Amniotic epithelial cell (primary cell): ENCODE measurements at places on chromosomes 11 and 22.
A peak's percentile ranks its signal among the peaks of the same experiment; 100 is the strongest.

GRCh38 chr11:47152126-47152952, 24.3 kb downstream of the ARFGAP2 start:
- no peak for DNase-seq

DNA sequence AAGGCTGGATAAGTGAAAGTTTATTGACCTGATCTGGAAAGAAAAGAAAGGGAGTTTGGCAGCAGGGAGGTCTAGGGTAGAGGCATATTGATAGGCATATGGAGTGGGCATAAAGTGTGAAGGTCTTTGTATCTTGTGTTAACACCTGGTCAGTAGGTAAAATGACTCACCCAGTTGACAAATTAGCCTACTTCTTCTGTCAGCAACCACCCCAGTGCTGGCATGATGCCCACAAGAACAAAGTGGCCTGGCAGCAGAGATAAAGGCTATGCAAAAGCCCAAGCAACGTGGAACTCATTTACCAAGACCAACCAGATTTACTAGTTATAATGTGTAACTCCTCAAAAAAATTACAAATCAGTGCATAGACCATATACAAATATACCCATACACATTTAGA, 4.9 kb downstream of the OR10A3 start:
- no peak for DNase-seq

DNA sequence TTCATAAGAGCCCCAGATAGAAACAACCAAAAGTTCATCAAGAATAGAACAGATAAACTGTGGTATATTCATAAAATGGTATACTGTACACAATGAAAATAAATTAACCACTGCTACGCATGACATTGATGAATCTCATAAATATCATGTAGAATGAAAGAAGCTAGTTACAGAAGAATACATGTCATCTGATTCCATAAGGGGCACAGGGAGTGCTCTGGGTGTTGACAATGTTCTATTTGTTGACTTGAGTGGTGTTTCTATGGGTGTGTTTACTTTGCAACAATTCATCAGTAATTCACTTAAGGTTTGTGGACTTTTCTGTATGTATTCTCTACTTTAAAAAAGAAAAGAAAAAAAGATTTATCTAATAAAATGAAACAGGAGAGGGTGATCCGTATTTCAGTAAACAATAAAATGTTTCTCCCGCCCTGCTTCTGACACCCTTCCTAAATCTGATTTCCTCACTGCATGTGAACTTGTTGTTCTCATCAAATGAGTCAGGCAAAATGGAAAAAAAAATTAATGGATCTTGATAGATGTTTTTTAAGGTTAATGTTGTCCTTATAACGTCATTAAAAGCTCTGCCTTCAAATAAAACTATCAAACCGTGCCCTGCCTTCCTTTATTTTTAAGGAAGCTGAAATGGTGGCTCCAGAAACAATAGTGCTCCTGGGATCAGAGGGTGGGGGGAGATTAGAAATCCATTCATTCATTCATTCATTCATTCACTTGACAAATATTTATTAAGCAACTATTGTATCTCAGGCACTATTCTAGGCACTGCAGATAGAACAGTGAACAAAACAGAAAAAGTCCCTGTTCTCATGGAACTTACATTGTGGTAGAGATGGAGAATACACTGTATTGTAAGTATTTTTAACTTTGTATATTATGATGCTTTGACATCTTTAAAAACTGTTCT, 77.2 kb upstream of the CD44 start:
- no peak for DNase-seq

DNA sequence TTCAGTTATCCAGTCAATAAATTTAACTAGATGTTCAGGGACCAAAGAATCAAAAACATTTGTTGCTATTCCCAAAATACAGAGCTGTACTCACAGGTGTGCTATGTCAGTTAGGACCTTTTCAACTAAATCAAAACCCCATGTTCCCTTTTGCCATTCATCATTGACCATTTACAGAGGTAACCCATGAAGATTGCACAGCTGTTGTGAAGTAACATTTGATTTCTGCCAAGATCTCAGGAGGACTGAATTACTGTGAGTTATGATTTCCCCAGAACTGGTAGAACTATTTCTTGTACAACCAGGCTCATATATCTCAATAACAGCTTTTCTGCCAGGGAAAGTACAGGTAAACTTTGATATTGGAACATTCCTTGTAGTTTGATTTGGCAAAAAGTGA, 131.1 kb upstream of the FIBIN start:
- DNase-seq = no peak

DNA sequence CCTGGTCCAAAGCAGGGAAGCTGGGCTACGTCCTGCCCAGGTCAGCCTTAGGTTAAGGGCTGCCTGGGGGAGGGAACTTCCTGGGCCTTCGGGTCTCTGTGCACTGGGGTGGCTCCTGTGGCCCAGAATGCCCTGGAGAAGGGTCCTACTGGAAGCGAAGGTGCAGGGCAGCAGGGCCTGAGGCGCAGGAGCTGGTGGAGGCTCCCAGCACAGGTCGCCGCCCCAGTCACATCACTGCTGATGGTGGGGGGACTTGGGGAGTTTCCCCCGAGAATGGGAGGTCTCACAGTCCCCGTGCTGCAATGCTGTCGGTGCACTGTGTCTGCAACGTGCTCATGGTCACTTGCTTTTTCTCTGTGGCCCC, 815 bp upstream of the SMIM38 start:
- DNase-seq = no peak

- DNase-seq = no peak
Measured at GRCh38 chr22:22847241-22847640, 40.4 kb upstream of the IGLL5 start.

DNA sequence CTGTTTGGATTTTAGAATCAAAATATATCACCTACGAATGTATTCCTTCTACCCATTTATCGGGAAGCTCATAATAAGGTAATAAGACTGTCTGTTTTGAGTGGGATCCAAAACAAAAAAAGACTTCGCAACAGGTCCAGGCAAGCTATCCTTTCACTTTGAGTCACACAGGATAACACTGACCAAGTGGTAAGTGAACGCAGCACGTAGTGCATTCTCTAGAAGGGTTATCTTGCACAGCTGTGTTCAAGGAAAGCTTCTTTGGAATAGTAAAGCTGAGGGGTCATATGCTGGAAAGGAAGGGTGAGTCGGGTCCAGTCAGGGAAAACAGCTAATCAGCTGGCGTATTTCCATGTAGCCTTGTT, 22.3 kb upstream of the NRGN start:
- DNase-seq = no peak

GRCh38 chr22:37334859-37335805, 52.8 kb downstream of the CYTH4 start:
- DNase-seq = no peak

GRCh38 chr22:43570531-43571165, 158.8 kb downstream of the MPPED1 start:
- no peak for DNase-seq

GRCh38 chr11:2792381-2793250, 92.8 kb upstream of the KCNQ1OT1 start:
- no peak for DNase-seq

DNA sequence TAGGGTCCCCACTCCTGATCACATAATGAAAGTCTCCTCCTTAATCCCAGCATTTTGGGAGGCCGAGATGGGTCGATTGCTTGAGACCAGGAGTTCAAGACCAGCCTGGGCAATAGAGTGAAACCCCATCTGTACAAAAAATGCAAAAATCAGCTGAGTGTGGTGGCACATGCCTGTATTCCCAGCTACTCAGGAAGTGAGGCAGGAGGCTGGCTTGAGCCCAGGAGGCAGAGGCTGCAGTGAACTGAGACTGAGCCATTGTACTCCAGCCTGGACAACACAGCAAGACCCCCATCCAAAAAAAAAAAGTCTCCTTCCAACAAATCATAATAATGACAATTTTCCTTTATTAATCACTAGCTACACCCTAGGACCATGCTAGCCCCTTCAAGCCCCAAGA, 15.1 kb downstream of the ZMAT5 start:
- DNase-seq = no peak

DNA sequence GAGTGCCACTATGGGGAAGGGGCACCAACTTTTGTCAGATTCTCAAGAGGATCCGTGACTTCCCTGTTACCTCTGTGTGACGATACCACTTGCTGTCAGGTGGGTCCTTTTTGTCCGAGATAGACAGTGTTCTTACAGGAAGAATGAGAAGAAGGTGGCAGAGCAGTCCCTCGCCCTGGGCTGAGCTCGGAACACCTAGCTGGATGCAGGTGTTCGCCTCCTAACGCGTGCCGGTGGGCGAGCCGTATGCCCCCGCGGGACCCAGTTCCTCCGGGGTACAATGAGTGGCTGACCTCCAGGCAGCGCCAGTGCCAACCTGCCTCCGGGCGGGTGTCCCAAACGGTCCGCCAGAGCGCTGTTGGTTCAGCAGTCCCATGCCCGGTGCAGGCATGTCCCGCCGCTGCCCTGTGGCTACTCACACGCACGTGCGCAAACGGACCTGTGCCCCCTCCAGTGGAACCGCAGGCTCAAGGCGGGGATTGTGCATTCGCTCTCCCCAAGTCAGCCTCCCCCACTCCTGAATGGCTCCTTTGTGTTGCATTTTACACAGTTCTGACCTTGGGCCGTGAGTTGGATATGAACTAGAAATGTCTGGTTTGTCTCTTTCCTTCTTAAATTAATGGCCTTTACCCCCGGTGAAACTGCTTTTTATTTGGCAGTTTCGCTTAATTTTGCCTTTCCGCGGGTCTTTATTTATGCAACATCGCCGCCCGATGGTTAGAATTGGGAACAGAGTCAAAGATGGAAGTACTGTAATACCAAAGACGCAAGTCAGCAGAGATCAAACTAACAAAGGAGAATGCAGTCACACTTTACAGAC, 1.1 kb upstream of the ABTB2 start:
- DNase-seq = peak; percentile 84

DNA sequence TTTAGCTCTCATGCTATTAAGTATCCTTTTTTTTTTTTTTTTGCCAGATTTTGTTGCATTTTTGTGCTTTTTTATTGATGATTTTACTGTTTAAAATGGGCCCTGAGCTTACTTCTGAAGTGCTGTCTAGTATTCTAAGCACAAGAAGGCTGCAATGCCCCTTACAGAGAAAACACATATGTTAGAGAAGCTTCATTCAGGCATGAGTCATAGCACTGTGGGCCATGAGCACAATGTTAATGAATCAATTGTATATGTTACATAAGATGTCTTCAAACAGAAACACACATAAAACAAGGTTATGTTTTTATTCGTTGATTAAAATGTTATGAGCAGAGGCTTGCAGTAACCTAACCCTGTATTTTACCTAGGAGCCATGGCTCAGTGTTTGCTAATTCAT, 117.8 kb upstream of the C11orf87 start:
- no peak for DNase-seq

DNA sequence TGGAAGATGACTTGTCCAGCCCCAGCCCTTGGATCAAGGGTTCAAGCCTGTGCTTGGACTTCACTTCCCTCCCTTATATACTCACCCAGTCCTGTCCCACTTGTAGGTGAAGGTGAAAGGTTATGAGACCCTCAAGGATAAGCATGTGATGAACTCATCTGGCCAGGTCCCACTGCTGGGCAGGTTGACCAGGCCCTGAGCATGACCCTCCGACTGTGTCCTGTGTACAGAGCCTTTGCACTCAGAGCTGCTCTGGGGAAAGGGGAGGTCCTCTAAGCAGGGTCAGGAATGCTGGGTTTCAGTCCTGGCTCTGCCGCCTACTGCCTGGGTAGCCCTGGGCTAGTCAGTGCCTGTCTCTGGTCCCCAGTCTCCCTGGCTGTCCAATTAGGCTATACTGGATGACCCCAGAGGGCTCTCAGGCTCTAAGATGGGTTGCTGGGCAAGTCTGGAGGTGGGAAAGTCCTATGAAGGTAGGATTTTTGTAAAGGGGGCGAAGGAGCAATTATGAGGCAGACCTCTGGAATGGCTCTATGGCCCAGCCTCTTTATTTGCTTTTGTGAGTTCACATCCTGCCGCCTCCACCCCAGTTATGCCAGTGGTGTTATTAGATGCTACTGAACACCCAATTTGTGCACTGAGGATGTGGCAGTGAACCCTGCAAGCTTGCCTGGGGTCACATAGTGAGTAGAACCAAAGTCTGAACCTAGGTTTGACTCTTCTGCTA, 14.1 kb downstream of the DGAT2 start:
- DNase-seq = no peak

DNA sequence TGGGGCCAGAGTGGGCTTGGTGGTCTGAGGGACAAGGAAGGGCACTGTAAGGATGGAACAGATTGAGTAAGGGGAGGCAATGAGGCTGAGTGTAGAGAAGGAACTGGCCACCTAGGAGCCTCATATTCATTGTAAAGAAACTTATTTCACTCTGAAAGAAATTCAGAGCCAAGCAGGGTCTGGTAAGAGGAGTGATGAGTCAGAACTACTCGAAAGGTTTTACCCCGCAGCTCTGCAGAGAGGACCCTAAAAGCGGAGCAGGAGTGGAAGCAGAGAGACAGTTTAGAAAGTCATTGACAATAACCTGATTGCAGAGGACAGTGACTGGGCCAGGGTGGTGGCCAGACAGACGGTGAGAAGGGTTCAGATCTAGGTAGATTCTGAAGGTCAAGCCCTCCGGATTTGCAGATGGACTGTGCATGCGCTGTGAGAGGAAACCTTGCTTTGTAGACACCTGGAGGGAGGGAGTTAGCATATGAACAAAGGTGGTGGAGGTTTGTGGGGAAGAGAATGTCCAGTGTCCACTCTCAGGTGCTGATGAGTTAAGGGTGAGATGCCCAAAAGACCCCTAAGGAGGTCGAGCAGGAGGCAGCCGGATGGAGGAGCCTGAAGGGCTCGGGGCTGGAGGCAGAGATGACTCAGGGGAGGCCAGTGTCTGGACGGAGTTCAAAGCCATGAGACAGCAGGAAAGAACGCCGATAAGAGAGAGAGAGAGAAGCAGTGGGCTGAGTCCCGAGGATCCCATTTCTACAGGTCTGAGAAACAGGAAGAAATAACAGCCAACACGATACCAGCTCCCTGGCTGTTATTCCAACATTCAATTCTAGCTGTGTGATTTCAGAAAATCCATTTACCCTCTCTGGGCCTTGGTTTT, 546.0 kb downstream of the BRD1 start:
- DNase-seq = no peak

DNA sequence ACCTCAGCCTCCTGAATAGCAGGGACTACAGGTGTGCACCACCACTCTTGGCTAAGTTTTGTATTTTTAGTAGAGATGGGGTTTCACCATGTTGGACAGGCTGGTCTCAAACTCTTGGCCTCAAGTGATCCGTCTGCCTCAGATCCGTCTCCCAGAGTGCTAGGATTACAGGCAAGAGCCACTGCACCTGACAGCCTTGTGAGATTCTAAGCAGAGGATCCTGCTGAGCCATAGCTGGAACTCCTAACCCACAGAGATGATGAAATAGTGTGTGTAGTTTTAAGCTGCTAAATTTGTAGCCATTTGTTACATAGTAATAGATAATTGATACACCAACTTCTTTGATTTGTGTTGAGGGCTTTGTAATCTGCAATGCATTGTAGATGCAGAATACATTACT, 51.1 kb downstream of the CLMP start:
- DNase-seq = peak; percentile 61

- DNase-seq = peak; percentile 90
Measured at GRCh38 chr11:18046116-18046777, at the start of gene TPH1. TPH1 (minus strand) TSS chr11:18046269; CDS start chr11:18040762, 5,507 bp downstream.

GRCh38 chr22:46104881-46105493, 45.3 kb upstream of the PPARA start:
- peak; percentile 61 for DNase-seq

DNA sequence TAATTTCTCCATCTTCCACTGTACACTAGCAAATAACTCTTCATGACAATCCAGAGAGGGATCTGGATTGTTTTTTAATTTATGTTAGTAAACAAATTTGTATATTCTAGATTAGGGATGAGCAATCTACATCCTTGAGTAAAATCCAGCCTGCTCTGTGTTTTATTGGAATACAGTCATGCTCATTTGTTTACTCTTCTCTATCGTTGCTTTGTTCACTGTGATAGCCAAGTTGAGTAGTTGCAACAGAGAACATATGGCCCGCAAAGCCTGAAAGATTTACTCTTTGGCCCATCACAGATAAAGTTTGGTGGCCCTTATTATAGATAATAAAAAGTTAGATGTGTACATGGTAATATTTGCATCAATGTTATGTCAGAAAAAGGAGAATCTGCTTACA, 6.2 kb upstream of the BLID start:
- DNase-seq = no peak
